Activated T-cell treated with anti-CD3 and anti-CD28 coated beads for 4 hours (primary cell): ENCODE measurements at places on chromosomes 11 and 22.

DNA sequence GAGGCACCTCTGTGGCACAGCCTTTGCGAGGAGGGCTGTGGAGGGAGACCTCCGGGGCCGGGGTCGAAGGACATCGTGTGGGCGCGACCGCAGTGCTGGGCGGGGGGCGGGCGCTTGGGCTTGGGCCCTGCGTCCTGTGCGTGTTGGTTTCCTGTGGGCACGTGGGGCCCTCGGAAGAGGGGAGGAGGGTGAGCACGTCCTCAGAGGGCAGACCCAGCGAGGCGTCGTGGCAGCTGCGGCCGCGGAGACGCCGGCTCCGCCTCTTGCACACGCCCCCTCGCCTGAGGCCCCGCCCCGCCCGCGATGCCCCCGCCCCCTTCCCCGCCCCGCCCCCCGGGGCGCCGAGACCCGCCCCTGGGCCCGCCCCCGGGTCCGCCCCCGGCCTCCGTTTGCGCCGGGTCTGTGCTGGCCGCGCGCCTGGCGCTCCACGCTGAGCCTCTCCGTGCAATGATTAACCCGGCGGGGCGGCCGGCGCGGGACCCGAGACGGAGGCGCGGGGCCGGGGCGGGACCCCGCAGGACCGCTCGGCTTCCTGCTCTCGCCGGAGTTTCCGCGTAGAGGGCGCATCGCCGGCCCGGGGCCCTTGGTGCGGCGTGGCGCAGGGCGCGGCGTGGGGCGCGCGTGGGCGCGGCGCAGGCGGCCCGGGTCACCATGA lies at the start of gene PRR5:
PRR5 (plus strand) TSS at position 381 of the 655 bp plus-strand sequence; CDS start at position 652, 271 bp downstream.
- peak; percentile 64 for DNase-seq

DNA sequence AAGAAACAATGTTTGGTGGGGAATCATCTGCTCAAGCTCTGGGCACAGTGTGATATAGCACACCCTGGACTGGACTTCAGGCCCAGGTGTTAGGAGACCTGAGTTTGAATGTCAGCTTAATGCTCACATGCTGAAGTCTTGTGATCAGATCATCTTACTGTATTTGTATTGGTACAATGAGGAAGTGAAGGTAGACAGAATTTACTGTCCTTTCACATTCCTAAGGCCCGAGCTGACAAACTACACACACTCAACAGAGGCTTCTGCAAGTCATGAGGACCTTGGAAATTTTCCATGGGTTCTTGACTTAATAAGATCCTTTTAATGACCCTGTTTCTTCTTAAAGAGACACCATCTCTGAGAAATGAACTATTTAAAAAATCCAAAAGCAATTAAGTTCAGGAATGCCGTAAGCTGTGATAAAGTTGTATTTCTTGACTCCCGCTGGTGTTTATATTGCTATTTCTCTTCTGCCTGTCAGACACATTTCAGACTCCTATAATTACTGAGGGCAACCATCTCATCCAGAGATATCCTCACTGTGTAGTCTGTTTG lies 802.0 kb downstream of the DLG2 start:
- DNase-seq, result no peak

GRCh38 chr11:76592961-76593360 lies 77.6 kb downstream of the LRRC32 start:
- no peak for DNase-seq

DNA sequence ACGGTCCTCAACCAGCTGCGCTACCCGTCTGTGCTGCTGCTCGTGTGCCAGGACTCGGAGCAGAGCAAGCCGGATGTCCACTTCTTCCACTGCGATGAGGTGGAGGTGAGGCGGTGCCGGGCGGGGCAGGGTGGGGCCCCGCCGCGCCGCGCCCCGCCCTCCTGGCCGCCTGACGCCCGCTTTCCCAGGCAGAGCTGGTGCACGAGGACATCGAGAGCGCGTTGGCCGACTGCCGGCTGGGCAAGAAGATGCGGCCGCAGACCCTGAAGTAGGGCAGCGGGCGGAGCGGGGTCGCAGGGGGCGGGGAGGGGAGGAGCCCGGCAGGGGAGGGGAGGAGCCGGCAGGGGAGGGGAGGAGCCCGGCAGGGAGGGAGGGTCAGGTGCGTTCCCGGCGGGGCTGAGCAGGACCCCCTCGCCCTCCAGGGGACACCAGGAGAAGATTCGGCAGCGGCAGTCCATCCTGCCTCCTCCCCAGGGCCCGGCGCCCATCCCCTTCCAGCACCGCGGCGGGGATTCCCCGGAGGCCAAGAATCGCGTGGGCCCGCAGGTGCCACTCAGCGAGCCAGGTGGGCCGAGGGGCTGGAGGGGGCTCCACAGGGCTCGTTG lies 14.7 kb downstream of the EPS8L2 start:
- DNase-seq, result peak; percentile 28

GRCh38 chr11:94630221-94630620 lies 63.1 kb downstream of the PIWIL4 start:
- no peak for DNase-seq

DNA sequence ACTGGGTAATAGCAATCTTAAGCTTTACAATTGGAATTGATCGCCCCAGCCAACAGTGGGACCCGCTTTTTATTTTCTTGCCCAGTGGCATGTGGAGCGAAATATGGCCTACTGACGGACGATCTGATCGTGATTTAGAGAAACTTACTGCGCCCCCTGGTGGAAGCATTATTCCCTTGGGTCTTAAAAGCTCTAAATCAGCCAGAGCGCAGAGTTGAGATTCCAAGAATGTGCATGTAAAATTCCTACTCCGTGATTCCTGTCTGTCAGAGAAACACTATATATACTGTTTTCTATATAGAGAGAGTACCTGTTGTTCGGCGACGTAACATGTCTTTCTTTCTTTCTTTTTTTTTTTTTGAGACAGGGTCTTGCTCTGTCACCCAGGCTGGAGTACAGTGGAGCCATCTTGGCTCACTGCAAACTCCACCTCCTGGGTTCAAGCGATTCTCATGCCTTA lies 3.7 kb upstream of the DPF2 start:
- peak; percentile 86 for DNase-seq

GRCh38 chr11:93033093-93033492 lies 63.6 kb downstream of the MTNR1B start:
- DNase-seq, result no peak

DNA sequence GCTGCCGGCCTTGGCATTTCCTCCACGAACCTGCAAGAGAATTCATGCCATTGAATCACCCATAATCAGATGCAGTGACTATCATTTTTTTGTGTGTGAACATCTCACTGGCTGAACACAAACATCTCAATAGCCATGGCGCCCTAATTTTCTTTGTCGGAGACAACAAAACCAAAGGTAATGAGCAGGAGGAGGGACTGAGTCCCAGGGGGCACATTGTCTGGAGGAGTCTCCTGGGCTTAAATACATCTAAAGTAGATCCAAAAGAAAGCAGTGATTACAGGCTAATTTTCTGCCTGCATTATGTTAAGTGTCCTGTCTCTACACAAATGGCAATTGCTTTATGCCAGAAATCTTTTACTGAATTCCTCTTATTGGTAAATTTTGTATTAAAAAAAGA lies 113.5 kb downstream of the NTM start:
- no peak for DNase-seq

GRCh38 chr22:42895087-42895486 lies 38.0 kb upstream of the ARFGAP3 start:
- no peak for DNase-seq

DNA sequence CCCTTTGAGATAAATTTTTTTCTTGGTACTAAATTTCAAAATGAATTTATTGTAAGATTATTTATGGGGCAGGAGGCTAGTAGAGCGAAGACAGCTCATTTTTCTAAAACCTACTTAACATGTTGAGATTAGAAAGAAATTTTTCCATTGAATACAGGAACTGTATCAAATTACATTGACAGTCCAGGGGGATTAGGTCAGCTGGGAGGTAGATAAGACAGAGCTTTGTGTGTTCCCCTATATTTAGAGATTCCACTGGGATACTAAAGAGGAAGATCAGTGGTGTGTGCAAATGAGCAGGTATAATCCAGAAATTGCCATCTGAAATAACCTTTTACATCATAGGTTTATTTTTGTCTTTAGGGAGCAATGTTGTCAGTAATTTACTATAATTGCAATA lies 32.1 kb downstream of the ENDOD1 start:
- no peak for DNase-seq
